Aorta (tissue), 5 donors: ENCODE measurements at places on chromosomes 3 and 15. TPM values are rescaled to one million over a fixed set of nuclear protein-coding genes. Genes with fewer than 3 reads are reported as not detected.
A peak's percentile ranks its signal among the peaks of the same experiment; 100 is the strongest.

GRCh38 chr3:170493712-170494182 is 75.1 kb downstream of the CLDN11 start:
- DNase-seq = no peak

DNA sequence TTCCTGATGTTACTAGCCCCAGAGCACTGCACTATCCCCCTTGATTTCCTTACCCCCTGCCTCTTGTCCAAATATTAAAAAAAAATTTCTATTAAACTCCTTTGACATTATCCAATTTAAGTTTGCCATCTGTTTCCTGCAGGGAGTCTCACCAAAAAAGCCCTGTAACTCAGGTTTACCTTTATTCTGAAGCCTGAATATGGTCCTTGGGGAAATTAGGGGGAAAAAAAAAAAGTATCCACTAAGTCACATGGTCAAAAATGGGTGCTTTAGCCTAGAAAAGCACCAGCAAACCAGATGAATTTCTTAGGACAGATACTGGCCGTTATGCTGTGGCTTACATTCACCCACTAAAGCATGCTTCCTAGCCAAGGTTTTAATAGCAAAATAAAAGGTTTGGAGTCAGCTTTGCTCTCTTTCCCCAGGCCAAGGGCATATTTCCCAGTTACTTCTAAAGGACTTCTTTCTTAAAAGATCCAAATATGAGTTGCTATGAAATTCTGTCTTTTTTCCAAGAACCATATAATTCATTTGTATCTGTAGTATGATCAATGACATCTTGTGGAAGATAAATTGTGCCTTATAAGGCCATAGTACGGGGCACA is 394.9 kb downstream of the LSAMP start:
- DNase-seq = no peak

GRCh38 chr3:72018343-72018984 is 233.5 kb upstream of the PROK2 start:
- no peak for DNase-seq

DNA sequence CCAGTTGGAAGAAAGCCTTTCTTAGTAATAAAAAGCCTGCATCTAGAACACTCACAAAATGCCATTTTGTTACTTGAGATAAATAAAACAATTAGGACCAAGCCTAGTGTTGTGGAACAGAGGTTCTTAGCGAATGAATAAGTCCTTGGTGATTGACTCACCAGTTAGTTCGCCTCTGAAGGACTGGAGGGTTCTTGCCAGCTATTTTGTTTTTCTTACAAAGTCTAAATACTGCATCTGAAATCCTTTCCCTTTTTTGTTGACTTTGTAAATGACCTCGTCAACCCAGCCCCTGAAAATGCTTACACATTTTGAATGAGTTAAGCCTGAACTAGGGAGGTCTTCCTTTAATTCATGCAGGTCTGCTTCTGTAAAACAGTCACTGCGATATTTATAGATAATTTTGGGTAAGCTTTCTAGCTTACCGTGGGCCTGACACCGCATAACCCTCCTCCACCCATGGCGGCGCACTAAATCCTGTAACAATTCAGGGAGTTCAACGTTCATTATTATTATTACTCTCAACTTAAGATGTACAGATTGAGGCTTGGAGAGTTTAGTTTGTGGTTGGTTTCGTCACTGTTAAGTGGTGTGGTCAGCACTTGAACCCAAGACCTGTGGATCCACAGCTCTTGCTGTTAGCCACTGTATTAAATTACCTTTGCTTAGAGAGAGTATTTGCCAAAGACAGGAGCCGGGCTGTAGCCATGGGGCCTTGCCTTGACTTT is 45.0 kb upstream of the SACM1L start:
- DNase-seq = no peak

DNA sequence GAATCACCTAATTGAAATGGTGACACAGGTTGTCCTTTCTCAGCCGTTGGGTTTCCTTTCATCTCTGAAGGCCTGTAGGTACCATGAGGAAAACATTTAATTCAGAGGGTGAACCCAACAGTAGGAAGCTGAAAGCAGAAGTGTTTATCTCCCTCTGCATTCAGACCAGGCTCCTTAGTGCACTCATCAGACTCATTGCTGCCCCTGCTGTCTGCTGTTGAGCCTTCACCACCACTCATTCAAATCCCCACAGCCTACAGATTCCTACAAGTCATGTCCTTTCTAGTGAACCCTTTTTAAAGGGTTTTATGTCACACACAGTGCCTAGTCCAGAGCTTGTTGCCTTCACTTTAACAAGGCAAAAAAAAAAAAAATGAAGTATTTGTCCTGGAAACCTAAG is 13.4 kb downstream of the WDR48 start:
- no peak for DNase-seq

- DNase-seq = no peak
Measured at GRCh38 chr3:148100476-148100875, 597.2 kb upstream of the AGTR1 start.

DNA sequence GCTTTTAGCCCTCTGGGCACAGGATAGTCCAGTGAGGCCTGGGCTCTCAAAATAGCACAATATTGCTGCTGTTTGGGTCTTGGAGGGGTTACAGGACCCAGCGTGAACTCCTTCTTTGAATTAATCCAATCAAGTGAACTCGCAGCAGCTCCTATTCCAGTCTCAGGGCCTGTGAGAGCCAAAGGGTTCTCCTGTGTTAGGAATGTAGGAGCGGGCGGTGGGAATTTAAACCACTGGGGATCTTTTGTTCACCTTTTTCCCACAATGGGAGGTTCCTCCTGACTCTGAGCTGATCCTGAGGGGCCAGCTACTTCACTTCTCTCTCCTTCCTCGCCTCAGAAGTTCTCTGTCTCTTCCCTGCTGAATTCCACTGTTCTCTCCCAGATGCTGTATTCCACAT is 504.0 kb downstream of the UNC13C start:
- DNase-seq = no peak

DNA sequence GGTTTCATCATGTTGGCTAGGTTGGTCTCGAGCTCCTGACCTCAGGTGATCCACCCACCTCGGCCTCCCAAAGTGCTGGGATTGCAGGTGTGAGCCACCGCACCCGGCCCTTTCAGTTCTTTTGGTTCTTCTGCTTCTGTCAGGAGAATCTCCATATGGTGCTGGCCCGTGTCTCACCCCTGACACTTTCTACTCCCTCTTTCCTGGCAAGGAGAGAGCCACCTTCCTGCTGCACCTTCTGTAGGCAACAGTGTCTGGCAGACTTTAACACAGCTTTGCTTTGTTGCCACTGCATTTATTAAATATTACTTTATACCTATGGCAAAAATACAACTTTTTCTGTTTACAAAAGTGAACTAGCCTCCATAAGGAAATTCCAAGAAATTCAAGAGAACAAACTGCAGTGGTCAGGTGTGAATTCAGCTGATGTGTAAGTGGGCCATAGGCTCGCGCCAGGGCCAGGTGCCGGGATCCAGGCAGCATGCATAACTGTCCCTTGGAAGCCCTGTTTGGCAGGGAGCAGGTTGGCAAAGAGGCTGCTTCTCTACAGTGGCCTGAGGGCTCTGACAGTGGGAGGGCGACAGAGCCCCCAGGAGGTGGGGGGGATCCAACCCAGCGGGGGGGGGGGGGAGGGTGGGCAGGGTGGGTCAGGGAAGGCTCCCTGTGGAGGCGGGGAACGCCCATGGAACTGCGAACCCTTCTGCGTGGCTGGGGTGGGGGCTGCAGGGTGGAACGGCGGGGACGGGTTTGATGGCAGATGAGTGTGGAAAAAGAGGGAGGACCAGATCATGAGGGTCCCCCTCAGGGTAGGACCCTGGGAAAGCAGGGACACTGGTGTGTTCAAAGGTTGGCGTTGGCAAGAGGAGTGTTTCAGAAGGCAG is 21.1 kb downstream of the CTSH start:
- no peak for DNase-seq

GRCh38 chr3:68163062-68163461 is 508.6 kb upstream of the SUCLG2 start:
- no peak for DNase-seq

GRCh38 chr15:60618206-60618605 is 139.3 kb upstream of the ICE2 start:
- no peak for DNase-seq

DNA sequence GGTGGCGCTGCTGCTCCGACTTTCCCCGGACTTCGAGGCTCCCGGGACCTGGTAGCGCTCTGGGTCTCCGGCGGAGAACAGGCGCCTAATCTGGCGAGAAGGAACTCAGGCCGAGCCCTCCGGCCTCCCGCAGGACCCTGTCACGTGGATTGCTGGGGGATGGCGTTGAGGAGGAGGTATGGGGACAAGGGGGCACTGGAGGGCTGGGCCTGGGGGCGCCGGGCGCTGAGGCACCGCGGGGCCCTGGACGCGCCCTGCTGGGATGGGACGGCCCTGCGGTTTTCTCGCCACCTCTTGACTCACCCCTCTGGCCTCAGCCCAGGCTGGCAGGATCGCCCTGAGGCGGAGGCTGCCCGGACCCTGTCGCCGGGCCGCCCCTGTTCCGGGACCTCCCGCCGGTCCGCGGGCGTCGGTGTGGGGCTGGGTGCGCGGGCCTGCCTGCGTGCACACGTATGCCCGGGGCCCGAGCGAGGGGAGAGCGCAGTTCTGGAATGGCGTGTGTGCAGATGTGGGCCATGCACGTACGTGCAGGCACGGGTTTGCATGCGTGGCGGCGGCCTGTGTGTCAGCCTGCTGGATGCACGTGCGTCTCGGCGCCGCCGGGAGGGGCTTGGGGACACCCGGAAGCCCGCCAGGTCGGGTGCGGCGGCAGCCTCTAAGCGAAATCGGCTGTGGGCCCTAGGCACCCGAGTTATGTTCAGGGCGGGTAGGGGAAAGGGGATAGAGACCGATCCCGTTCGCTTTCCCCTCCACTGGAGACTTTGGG is 752 bp downstream of the C15orf39 start:
- DNase-seq = peak; percentile 88

GRCh38 chr3:175428466-175428865 is 569.3 kb downstream of the NAALADL2 start:
- DNase-seq = no peak

- peak; percentile 95 for DNase-seq
Measured at GRCh38 chr3:58332575-58333188, at the start of gene PXK. Gene PXK, plus strand, starts transcription at chr3:58332892. Its CDS starts 97 bp downstream, at chr3:58332989.

GRCh38 chr3:155007729-155008128 is 72.4 kb upstream of the MME start:
- DNase-seq = no peak

Gene SNTN
- not detected for total RNA-seq

Gene NPRL2
- 21.4 TPM for total RNA-seq

Gene ZNF385D
- 108 TPM for total RNA-seq

Gene CCRL2
- total RNA-seq = 5.1 TPM

Gene ROBO1
- 33.1 TPM for total RNA-seq

Gene PTX3
- total RNA-seq = 3.9 TPM

Gene MYO5C
- total RNA-seq = 7.8 TPM

Gene PAQR9
- not detected for total RNA-seq

Gene BCHE
- total RNA-seq = 4.3 TPM

Gene TPRG1
- total RNA-seq = 14.9 TPM

Gene SI
- total RNA-seq = not detected

Gene ADGRG7
- 0.51 TPM for total RNA-seq
